ENCODE measurements at places on chromosomes 7 and 10.

- DNase-seq, result peak; percentile 47
These were observed 692 bp downstream of the CARD11 start for GRCh38 chr7:3042861-3043489.

- no peak for DNase-seq
These were observed 249.7 kb downstream of the PAXIP1 start for GRCh38 chr7:154753226-154753625.

GRCh38 chr10:35558276-35558675 lies 46.9 kb upstream of the GJD4 start:
- no peak for DNase-seq

DNA sequence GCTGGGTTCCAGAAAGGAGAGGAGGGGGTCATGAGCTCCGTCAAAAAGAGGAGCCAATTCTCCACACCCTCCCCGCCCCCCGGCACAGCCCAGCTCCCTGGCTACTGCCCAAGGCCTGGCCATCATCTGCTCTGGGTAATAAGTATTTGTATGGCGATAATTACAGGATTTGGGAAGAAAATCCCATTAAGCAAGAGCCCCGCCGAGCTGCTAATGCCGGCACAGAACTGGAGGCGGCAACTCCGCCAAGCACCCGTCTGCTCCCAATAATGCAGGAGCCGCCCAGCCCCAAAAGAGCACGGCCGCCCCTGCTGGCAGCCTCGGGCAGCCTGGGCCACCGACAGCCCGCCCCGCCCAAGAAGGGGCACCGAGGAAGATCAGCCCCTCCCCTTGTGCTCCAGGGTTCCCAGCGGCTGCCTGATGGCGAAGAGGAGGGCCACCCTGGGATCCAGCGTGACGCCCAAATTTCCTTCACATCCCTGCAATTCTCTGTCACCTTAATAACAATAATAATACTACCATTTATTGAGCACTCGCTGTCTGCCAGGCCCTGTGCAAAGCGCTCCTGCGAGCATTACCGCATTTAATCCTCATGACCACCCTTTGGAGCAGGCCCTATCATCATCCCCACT lies 5.9 kb downstream of the SLIT1 start:
- DNase-seq, result no peak

GRCh38 chr7:20562461-20562860 lies 53.0 kb upstream of the ABCB5 start:
- no peak for DNase-seq

DNA sequence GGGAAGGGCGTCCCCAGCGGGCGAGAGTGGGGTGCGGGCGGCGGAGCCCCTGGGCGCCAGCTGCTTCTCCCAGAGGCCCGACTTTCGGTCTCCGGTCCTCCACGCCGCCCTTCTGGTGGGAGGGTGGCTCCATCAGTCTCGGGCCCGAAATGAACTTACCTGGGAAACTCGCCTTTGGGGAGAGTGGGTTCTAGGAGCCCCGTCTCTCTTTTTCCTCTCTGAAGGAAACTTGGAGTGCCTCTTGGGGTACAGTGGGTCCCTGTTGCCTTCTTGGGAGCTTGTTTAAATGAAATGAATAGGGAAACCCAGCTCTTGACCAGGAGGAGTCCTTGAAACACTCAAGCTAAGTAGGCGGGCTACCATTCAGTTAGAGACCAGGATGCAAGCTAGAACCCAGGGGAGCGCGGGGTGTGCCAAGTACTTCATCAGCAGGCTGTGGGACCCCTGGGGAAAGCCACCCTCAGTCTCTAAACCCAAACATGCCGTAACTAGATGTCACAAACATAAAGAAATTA lies 1.3 kb downstream of the SLC26A4 start:
- DNase-seq, result no peak

DNA sequence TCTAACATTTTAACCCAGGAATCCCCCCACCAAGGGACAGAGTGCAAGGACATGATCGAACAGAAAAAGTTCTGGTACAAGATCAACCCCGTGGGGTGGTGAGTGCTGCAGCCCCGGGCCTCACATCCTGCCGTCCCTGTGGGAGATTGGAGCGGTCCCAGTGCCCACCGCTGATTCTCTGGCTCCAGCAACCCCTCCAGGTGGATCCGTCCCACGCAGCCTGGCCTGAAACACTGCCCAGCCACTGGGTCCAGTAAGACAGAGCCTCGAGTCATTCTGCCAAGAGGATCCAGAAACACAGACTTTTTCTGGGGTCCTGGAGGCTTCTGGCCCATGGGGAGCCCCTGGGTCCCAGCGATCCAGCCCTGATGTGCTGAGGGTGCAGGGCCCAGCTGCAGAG lies 29.5 kb downstream of the GRIFIN start:
- DNase-seq, result no peak

DNA sequence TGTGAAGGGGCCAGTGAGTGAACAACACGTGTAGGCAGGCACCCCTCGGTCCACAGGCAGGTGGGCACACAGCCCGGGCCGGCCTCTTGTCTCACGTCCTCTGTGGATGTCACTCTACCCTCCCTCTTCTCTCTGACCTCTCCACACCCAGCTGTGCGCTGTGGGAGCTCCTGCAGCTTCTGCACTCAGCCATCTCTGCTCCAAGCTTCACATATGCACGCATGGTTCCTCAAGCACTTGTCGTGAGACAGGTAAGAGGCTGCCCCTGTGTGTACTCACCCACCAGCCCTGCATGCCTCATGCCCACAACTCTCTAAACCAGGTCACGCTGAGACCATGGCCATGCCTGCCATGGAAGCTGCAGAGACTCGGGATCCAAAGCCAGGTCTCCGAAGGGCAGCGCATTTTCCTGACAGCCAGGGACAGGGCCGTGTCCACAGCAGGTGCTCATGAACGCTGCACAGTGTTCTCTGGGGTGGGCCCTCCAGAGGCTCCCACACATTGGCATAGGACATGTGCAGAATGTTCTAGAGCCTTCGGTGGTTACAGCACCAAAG lies 477.5 kb downstream of the PTPRN2 start:
- no peak for DNase-seq

GRCh38 chr10:125605167-125605566 lies 77.8 kb downstream of the TEX36 start:
- DNase-seq, result no peak

- DNase-seq, result no peak
These were observed 121.6 kb downstream of the ALOX5 start for GRCh38 chr10:45495438-45496152.

DNA sequence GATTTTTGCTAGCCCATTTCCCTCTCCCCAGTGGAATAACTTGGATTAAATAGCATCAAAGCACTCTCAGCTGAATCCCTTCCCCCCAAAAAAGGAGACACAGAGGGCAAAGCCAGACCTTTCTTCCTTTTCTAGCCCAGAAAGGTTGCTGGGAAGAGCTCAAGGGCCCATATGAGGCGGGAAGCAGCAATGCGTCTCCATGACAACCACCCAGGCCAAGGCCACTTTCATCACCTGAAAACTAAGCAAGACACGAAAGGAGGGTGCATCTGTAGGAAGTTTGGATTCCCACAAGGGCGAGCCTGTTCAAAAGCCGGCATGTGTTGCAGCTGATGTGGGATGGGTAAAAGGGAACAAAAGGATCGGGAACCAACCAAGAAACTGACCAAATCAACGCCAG lies 229.1 kb downstream of the PLXNA4 start:
- no peak for DNase-seq

DNA sequence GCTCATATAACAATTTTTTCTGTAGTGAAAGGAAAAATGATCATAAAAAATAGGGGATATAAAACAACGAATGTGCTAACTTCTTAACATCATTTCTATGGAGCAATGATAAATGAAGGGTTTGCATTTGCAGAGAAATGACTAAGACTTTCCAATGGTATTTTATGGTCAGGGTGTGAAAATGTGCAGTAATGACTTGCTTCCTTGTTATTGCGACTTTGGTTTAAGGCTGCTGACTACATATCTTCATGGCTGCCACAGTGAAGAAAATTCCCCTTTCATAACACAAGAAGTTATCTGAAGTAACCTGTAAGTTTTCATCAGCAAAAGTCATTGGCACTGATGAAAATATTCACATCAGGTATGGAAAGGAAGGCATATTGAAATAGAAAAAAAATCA lies 166.1 kb upstream of the NRG3 start:
- no peak for DNase-seq

DNA sequence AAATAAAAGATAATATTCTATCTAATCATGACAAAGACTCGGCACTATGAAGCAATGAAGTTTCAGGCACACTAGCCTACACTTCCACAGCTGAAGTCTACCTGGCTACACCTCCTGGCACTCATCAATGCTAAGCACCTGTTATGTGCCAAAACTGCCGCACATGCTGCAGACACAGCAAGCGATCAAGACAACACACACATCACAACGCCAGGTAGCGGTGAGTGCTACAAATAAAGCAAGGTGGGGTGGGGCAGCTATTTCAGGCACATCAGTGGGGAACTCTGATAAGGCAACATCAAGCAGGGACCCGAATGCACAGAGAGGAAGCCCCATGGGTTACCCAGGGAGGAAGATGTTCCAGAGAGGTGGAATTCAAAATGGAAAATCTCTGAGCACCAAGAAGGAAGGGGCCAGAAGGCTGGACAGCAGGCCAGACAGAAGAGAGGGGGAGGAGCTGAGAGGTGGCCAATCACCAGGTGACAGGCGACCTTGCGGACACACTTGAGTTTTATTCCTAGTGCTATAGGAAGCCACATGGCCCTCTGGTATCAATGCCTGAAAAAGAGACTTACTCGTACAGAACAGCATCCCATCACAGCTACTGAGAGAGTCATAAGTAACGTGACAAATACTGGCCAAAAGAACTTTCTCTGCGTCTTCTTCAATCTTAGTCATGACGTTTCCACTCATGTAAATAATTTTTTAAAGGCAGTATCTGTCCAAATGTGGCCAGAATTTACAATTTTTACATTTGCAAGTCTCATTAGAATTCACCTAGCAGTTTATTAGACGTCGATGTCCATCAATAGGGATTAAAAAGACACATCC lies 8.0 kb downstream of the PSAP start:
- no peak for DNase-seq

- no peak for DNase-seq
These were observed 173.1 kb downstream of the MYOF start for GRCh38 chr10:93309062-93309461.

DNA sequence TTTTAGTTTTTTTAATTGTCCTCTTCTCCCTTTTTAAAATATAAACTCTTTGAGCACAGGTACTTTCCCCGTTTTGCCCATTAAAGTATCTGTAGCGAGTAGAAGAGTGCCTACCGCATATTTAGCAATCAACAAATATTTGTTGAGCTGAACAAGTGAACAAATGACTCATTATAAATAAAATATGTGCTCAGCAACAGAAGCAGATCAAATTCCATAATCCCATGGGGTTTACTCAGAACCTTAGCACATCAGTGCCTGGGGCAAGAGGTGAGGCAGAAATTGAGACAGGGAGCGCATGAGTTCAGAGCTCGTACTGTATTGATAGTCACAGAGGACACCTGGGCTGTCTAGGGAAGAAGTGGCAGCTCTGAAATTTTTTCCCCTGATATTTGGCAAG lies 161.0 kb downstream of the SEM1 start:
- no peak for DNase-seq

DNA sequence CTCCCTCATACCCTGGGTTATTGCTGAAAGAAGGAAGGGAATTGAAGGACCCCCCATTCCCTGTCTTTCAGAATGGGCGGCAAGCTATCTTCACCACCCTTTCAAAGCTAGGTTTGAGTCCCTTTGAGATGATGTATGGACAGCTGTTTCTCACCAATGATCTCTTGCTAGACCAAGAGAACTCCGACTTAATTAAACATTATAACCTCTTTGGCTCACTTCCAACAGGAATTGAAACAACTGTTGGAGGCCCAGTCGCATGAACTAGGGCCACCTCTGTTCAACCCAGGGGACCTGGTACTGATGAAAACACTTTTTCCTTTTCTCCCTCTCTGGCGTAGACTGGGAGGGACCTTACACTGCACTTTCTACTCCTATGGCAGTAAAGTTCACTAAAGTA lies 110.6 kb downstream of the ITGB8 start:
- no peak for DNase-seq

GRCh38 chr7:155414547-155415492 lies 43.1 kb upstream of the EN2 start:
- no peak for DNase-seq

DNA sequence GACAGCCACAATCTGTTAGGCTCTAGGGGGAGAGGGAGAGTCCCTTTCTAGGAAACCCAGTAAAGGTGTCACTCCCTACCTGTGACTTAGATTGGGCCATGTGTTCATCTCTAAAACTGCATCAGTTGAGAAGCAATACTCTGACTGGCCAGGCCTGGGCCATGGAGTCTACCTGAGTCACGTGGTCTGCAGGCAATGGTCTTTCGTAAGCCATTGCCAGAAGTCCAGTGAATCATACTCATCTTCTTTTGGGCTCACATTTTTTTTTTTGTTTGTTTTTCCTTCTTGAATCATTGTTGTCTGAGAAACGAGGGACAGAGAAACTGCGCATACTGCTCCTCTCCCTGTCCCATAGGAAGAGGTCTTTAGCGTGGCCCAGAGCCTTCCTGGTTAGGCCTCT lies 215.6 kb downstream of the CCSER2 start:
- DNase-seq, result no peak

GRCh38 chr10:21249435-21249834 lies 276.0 kb downstream of the SKIDA1 start:
- DNase-seq, result no peak

DNA sequence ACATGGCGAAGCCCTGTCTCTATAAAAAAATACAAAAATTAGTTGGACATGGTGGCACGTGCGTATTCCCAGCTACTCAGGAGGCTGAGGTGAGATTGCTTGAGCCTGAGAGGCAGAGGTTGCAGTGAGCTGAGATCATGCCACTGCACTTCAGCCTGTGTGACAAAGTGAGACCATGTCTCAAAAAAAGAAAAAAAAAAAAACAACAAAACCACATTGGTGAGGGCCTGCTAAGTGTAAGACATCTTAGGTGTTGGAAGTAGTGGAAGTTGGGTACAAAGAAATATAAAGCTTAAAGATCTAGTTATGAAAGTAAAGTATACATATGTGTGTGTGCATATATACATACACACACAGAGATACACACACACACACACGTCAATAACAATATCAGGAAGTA lies 228.0 kb downstream of the EXOC4 start:
- DNase-seq, result no peak

- DNase-seq, result no peak
These were observed 195.0 kb upstream of the PRPS1L1 start for GRCh38 chr7:18222636-18223035.

DNA sequence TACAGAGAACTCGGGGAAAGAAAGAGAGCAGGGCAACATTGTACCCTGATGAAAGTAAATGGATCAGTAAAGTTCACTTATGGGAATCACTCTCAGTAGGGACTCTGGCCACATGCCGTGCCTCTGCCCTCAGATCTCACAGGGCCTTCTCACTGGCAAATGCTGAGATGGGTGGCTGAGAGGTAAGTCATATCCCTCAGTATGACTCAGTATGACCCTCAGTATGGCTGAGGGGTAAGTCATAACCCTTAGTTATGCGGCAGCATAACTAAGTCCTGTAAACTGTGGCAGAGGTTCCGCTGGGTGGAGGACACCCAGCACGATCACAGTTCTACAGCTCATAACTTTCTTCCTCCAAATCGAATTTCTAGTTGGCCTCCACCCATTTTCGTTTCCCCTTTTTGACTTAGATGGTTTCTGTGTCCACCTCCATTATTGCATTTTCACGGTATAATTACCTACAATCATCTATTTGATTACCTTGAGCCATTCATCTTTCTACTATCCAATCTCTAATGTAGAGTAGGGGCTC lies 26.5 kb upstream of the WNT16 start:
- DNase-seq, result no peak

Data from stimulated activated CD4-positive, alpha-beta T cell treated with anti-CD3 and anti-CD28 coated beads, Interleukin-15, amount 100 ng/mL, for 1 hour (primary cell).